Thymus (tissue), 14 donors: ENCODE measurements at places on chromosomes 11 and 22.

GRCh38 chr11:15836795-15837194 lies 519.6 kb downstream of the SOX6 start:
- no peak for DNase-seq

DNA sequence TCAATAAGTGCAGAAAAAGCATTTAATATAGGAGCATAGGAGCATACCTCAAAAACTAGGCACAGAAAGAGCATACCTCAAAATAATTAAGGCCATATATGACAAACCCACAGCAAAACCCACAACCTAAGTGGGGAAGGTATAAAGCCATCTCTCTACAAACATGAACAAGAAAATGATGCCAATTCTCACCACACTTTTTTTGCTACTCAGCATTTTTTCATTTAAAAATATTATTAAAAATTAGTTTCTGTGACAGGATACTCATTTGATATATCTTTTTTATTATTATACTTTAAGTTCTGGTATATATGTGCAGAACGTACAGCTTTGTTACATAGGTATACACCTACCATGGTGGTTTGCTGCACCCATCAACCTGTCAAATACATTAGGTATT lies 352.0 kb downstream of the LUZP2 start:
- DNase-seq = no peak

DNA sequence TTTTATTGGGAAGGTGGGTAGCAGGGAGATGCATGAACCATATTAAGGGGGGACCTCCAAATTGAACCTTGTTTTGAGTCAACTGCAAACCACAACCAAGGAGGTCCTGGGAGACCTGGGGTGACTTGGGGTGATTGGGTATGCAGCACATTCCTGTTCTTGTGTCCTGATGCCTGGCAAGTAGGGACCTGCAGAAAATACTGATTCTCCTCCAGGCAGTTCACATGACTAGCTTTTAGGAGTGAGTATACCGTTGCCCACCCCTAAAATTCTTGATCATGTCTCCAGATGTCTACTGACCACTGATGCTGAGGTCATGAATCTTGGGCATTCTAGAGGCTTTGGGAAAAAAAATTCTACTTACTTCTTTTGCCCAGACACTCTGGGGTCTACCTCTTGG lies 6.3 kb downstream of the EHF start:
- DNase-seq = no peak

DNA sequence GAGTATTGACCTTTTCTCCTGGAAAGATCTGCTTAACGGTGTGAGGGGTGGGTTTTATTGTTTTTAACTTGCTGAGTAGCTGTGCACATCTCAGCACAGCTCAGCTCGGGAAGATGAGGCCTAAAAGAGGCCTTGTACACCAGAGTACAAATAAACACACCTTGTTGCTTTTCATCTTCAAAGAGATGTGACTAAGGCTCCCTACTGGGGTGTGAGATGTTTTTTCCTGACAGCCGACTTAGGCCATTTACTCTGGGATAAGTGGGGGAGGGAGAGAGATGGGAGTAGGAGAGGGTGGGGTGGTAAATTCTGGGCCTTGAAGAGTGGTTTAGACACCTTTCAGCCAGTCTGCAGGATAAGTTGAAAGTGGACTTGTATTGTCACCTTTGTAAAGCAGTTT lies 2.9 kb downstream of the LDLRAD3 start:
- DNase-seq = no peak

DNA sequence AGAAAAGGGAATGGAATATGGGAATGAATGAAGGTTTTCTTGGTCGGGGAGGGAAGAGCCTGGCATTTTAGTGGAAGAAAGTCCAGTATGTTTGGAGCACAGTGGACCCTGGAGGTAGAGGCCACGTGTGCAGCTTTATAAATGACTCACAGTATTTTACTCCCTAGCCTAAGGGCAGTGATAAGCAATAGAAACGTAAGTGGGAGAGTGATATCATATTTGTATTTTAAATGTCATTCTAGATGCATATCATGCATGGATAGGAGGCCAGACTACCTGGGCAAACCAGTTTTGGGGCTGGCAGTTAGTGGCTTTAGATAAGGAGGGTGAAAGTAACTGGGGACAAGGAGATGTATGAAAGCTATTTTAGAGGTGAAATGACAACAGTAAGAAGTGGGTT lies 174.1 kb downstream of the ARHGAP42 start:
- DNase-seq = no peak

GRCh38 chr11:34250732-34251588 lies 106.8 kb downstream of the ABTB2 start:
- peak; percentile 37 for DNase-seq

DNA sequence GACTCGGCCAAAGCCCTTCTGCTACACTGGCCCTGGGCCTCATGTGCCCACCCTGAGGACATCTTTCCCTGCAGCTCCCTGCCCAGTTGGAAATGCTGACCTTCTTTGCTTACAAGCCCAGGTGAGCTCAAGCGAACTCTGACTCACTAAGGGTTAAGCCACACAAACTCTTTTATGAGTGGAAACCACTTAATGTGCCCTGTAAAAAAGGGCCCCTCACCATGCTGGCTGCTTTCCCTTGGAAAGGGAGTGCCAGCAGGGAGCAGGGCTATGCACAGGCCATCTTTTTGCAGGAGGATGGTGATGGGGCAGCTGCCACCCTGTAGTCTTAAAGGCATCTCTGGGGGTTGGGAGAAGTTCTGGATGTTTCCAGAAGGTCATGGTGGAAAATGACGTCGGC lies 18.7 kb downstream of the EHF start:
- no peak for DNase-seq

DNA sequence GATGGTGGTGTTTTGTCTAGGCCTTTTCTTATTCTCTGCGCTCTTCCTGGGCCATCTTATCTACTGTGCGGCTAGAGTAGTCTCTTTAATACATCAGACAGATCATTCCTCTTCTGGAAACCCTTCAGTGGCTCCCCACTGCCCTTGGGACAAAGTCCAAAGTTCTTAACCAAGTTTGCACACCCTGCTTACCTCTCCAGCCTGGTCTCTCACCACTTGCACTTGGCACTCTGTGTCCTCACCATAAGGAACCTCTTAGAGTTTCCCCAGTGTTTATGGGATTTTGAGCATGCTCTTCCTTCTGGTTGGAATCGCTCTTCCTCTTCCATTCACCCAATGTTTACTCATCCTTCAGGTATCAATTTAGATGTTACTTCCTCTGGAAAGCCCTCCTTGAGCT lies 5.2 kb upstream of the SPTBN2 start:
- no peak for DNase-seq

GRCh38 chr22:33691057-33691630 lies 229.1 kb downstream of the LARGE1 start:
- DNase-seq = no peak

GRCh38 chr11:119573858-119574257 lies 150.9 kb upstream of the THY1 start:
- DNase-seq = no peak
